ENCODE measurements at places on chromosomes 2 and 18. TPM values are rescaled to one million over a fixed set of nuclear protein-coding genes. Genes with fewer than 3 reads are reported as not detected.

GRCh38 chr2:101559551-101559950 lies 84.6 kb upstream of the RFX8 start:
- peaks cover 26% of the 10 kb centered on the region for H3K4me1 ChIP-seq
- peaks cover 26% of the 10 kb centered on the region for H3K27me3 ChIP-seq
- no peak overlapping the region for H3K4me3 ChIP-seq
- H3K27ac ChIP-seq: no peak overlapping the region
- no peaks in the 10 kb centered on the region for H3K36me3 ChIP-seq

DNA sequence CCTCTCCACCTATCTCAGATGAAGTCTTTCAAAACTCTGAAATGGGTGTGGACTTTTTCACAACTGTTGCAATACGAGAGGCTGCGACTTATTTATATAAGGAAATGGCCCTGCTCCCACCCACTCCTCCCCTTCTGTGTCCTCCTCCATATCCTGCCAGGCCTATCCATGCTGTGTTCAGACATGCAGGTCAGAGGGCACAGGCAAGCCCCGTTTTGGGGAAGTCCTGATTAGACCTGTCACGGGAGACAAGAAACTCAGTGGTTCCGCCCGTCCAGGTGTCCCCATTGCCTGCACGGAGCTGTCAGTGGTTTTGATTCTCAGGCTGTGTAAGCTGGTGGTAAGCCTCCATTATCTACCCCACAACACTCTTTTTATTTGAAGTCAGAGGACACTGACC lies 99.6 kb upstream of the MGAT5 start:
- H3K27ac ChIP-seq: no peak overlapping the region
- no peak overlapping the region for H3K4me3 ChIP-seq
- H3K27me3 ChIP-seq: no peaks in the 10 kb centered on the region

DNA sequence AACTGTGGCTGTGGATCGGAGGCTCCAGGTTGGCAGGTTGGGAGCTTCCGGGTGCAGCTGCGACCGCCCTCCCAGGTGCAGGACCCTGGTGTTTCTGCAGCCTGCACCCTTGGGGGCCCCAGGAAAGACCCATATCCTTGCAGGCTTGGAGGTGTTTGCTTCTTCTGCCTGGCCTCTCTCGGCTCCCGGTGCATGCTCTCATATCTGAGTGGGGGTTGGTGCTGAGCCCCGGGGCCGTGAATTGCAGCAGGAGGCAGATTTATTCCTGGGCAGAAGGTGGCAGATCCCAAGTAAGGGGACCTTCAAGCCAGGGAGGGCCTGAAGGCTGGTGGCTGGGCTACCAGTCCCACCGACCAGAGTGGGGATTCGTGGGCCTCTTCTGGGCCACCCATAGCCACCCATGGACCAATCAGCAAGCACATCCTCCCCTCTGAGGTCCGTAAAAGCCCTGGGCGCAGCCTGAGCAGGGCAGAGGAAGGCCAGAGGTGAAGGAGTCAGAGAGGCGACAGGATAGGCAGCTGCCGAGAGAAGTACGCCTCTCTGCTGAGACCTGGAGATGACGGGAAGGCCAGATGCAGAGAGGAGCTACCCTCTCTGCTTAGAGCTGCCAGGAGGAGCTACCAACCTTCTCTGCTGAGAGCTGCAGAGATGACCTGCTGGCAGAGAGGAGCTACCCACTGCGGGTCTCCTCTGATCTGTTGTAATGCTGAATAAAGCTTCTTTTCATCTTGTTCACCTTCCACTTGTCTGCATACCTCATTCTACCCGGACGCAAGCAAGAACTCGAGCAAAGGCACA lies 1279.0 kb upstream of the LRRTM1 start:
- no peaks in the 10 kb centered on the region for H3K36me3 ChIP-seq
- no peaks in the 10 kb centered on the region for H3K4me1 ChIP-seq
- no peak for DNase-seq
- no peaks in the 10 kb centered on the region for H3K27me3 ChIP-seq
- H3K4me3 ChIP-seq: no peak overlapping the region

Gene DCC
- 8.4 TPM for total RNA-seq

- H3K36me3 ChIP-seq: no peaks in the 10 kb centered on the region
- no peaks in the 10 kb centered on the region for H3K4me1 ChIP-seq
- H3K27me3 ChIP-seq: peaks cover 16% of the 10 kb centered on the region
Measured at GRCh38 chr2:126896471-126896870, 2.2 kb upstream of the TEX51 start.
